ENCODE measurements at places on chromosomes 13 and 19.

DNA sequence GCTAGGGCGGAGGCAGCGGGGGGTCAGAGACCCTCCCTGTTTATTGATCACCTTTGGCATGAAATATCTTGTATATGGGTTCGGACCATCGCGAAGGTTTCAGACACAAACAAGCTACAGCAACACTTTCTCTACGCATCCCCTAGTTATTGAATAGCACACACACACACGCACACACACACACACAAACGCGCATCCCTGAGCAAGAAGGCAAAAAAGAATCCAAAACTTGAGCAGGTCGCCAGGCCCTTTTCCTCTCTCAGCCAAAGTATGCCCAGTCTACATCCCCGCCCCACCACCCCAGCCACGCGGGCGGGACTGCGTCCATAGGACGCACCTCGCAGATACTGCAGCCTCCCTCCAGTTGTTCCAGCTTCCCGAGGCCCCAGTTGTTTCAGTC lies 16.0 kb downstream of the POU4F1 start:
- no peak for DNase-seq

DNA sequence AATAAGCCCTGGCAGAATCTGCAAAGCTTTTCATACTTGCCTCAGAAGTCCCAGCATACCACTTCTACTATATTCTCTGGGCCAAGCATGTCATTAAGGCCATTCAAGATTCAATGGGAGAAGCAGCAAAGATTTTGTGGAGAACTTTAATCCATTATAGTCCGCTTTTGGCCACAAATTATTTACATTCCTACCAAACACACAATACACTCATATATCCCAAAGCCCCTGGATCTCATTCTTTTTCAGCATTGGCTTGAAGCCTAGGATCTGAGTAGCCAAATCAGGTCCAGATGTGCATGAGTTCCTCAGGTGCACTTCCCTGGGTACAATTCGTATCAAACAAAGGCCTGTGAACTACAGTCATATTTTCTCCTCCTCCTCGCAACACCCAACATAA lies 203.4 kb downstream of the NDFIP2 start:
- no peak for DNase-seq

- no peak for DNase-seq
Measured at GRCh38 chr19:5466814-5467291, 11.6 kb downstream of the ZNRF4 start.

DNA sequence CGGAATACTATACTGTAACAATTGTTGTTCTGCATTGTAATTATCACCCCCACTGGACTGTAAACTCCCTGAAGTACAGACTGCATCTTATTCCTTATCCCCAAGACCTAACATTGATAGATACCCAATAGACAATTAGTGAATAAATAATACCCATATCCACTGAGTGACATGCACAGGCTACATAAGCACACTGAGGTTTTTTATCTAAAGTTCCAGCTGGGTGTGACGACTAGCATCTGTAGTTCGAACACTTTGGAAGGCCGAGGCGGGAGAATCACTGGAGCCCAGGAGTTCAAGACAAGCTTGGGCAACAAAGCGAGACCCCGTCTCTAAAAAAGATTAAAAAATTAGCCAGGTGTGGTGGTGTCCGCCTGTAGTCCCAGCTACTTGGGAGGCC lies 2.5 kb downstream of the KPNA3 start:
- DNase-seq, result no peak

DNA sequence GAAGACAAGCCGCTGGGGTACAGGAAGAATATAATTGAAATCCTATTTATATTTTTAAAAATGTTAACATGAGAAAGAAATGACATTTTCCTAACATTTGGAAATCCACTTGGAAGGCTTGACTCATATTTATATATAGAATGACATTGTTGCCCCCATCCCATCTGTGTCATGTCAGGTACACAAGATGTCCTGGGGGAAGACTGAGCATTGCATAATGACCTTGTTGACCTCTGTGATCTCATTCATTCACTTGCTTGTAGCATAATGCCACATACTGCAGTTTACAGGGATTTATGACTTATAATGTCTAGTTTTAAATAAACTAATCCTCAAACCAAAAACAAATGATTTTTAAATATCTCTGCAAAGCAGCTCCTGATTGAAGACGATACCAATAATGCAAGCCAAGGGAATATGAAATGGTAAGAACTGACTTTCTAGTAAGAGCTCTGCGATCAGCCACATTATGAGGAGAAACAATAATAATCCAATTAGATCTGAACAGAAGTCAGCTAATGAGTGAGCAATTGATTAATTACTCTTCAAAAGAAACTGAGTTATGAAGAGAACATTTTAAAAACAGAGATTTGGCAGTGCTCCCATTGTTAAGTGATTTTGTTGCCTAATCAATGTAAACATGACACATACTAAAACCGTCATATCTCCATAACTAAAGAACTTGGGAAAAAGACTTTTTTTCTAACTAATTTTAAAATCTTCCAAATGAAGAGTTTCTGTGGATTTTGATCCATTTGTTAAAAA lies 21.2 kb upstream of the VWA8 start:
- DNase-seq, result no peak

DNA sequence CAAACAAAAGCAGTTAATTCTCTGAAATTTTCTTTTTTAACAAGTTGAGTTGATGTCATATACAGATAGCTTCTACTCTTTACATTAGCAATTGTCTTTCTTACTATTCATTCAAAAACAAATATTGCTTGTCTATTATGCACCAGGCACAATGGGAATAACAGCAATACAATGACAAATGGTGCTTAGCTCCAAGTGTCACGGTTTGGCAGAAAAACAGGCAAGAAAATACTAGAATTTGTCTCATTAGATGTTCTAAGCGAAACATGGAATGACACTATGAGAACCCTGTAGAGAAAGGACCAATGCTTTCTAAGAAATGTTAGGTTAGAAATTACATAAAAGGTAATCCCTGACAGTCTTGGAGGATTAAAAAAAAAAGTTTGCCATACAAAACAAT lies 187.6 kb downstream of the PCDH9 start:
- DNase-seq, result no peak

DNA sequence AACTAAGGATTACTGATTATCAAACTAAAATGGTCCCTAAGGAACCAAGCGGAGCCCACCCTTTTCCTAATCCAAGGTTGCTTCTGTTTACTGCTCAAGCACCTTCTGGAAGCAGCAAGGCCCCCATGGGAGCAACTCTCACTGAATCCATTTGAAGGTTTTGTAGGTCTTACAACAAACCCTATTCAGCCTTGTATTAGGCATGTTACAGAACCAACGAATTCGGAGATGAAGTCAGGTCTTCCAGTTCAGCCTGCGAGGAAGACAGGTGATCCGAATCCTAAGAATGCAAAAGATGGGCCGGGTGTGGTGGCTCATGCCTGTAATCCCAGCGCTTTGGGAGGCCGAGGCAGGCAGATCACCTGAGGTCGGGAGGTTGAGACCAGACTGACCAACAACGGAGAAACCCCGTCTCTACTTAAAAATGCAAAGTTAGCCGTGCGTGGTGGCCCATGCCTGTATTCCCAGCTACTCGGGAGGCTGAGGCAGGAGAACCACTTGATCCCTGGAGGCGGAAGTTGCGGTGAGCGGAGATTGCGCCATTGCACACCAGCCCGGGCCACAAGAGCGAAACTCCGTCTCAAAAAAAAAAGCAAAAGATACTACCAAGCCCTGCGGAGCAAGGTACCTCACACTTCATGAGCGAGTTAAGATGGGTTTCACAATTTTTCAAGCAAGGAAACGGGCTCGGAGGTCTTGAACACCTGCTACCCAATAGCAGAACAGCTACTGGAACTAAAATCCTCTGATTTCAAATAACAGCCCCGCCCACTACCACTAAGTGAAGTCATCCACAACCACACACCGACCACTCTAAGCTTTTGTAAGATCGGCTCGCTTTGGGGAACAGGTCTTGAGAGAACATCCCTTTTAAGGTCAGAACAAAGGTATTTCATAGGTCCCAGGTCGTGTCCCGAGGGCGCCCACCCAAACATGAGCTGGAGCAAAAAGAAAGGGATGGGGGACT lies 609 bp downstream of the ZAR1L start:
- DNase-seq, result no peak

DNA sequence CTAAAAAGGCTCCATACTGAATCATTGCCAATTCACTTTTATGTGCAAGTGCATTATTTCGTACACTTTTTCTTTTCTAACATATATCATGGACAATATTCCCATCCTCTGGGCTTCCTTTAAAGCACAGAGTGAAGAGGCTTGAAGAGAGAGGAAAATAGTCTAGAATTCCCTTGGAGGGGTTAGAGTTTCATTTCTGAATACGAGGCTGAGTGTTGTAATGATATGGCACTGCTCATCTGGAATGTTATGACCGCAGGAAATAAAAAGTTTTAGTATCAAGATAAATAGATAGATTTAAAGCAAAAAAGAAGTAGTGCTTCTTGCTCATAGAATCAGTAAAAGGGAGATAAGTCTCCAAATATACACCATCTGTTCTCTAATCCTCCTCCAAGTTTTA lies 412.3 kb upstream of the SLITRK1 start:
- no peak for DNase-seq

DNA sequence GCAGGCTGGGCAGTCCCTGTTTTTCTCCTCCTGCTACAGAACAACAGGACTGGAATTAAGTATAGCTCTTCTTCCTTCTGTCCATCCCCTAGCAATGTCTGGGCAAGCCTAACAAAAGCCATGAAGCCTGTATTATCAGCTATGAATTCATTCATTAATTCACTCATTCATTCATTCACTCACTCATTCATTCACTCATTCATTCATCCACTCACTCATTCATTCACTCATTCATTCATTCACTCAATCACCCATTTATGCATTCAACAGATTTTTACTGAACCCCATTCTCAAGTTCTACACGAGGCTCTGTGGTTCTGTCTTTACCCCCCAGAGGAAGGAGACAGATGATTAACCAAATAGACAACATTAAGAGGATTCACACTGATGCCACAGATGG lies 69.9 kb downstream of the CACNA1A start:
- no peak for DNase-seq

- DNase-seq, result no peak
Measured at GRCh38 chr13:78430166-78430791, 173.1 kb downstream of the POU4F1 start.

GRCh38 chr13:25731037-25731436 lies 320.8 kb downstream of the SHISA2 start:
- DNase-seq, result no peak

GRCh38 chr19:22807061-22807835 lies 23.3 kb upstream of the ZNF99 start:
- no peak for DNase-seq

DNA sequence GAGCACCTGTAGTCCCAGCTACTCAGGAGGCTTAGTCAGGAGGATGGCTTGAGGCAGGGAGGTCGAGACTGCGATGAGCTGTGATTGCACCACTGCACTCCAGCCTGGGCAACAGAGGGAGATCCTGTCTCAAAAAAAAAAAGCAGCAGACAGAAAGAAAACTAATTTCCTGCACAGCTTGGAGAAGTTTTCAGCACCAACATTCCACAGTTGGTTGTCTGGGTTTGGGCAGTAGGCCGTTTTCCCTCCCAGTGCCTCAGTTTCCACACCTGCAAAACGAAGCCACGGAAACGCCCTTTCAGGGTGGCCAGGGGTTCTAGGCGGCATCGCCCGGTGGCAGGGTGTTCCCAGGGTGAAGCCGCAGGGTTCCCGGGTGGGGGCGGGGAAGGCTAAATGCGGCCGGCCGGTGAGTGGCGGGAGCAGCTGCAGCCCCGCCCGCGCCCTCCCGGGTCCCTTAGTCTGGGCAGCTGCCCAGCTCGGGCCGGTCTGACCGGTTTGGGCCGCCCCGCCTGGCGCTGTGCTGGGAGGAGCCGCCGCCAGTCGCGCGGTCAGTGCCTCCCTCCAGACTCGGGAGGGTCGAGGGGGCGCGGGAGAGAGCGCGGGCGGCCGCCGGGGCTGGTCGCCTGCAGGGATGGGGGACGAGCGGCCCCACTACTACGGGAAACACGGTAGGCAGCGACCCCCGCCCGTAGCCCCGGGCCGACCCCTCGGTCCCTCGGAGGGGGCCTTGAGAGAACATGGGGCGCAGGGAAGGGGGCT lies at the start of gene SLC44A2:
TSS of gene SLC44A2 (plus strand) at position 551 of the 759 bp plus-strand sequence. CDS start at position 632, 81 bp downstream.
- no peak for DNase-seq

- DNase-seq, result no peak
Measured at GRCh38 chr13:112161521-112162301, 94.8 kb downstream of the SOX1 start.

- no peak for DNase-seq
Measured at GRCh38 chr19:29753190-29753933, 38.3 kb upstream of the C19orf12 start.

- no peak for DNase-seq
Measured at GRCh38 chr19:45097776-45098520, 5.0 kb downstream of the PPP1R37 start.

DNA sequence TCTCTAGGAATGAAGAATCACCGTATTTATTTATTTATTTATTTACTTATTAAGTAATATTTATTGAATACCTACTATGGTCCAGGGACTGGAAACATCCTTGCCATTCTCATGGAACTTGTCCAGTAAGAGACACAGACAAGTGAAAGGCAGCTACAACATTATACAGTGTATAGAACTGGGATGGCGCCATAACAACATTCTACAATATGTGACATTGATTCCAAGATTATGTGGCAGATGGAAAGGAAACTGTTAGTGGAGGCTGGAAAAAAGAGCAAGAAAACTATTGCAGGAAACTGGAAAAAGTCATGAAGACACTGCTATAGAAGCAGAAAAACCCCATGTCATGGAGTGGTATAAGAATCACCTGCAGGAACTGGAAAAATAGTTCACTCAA lies 9.4 kb upstream of the TBC1D4 start:
- DNase-seq, result no peak

DNA sequence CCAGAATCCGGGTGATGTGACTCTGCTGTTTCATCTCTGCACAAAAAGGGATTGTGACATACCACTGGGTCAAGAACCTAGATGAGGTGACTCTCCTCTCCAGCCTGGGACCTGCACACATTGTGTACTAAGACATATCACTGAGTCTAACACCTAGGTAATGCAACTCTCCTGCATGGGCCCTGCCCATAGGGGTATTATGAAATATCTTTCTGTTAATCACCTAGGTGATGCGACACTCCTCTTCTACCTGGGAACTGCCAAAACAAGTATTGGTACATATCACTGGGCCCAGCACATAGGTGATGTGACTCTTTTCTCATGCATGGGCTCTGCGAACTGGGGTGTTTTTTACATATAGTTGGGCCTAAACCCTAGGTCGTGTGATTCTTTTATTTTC lies 35.5 kb upstream of the ZNF254 start:
- DNase-seq, result no peak

DNA sequence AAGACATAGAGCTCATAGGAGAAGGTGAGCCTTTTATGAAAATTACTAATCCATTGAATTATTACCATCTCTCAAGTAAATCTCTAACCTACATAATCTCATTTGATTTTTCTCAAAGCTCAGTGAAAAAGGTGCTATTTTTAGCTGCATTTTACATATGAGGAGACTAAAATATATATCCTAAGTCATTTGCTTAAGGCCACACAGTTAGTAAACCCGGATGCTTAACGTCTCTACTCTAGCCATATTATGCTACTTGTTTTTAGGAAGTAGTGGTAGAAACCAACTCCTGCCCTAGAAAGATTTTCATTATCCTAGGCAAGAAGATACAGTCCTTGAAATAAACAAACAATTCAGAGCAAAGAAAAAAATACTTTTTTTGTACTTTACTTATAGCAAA lies 108.9 kb downstream of the RBM26 start:
- DNase-seq, result no peak

All from activated B cell treated with CpG ODN at 0.5 μM for 24 hours (primary cell).